ENCODE measurements at places on chromosomes 11 and 22. TPM values are rescaled to one million over a fixed set of nuclear protein-coding genes. Genes with fewer than 3 reads are reported as not detected.

Gene CRYBA4
- not detected for total RNA-seq

Gene DDIAS
- 1.6 TPM for total RNA-seq

Gene SLC17A6
- total RNA-seq = not detected

Gene LRRC56
- 0.43 TPM for total RNA-seq

Gene SCN4B
- 0.11 TPM for total RNA-seq

Gene UPB1
- total RNA-seq = 0.09 TPM

Gene NAP1L4
- 99.6 TPM for total RNA-seq

Gene EFCAB6
- total RNA-seq = 0.22 TPM

Gene MS4A14
- total RNA-seq = not detected

Gene BCO2
- total RNA-seq = 1.1 TPM

Gene CLCF1
- 2.4 TPM for total RNA-seq

Gene UCP3
- 0.22 TPM for total RNA-seq

Gene ZDHHC8
- 3.4 TPM for total RNA-seq

Gene MAPK11
- total RNA-seq = 19.6 TPM

Gene RHOG
- total RNA-seq = 9.4 TPM

Gene DDI1
- not detected for total RNA-seq

Gene OR51B6
- not detected for total RNA-seq

Gene PLEKHA7
- total RNA-seq = 1.3 TPM

Gene PANX2
- total RNA-seq = 0.22 TPM

Gene FOXRED2
- total RNA-seq = 7.7 TPM

Gene THY1
- 3.7 TPM for total RNA-seq

Gene MLC1
- total RNA-seq = not detected

Gene SCGB1A1
- not detected for total RNA-seq

Gene KRTAP5-7
- total RNA-seq = 0.11 TPM

Gene LIF
- 0.34 TPM for total RNA-seq

Gene HBE1
- total RNA-seq = not detected

Gene OR5AK2
- not detected for total RNA-seq

All from dermis lymphatic vessel endothelial cell (primary cell).